Left hindlimb (tissue), 1 donor: ENCODE measurements at places on chromosomes 6 and 20.

DNA sequence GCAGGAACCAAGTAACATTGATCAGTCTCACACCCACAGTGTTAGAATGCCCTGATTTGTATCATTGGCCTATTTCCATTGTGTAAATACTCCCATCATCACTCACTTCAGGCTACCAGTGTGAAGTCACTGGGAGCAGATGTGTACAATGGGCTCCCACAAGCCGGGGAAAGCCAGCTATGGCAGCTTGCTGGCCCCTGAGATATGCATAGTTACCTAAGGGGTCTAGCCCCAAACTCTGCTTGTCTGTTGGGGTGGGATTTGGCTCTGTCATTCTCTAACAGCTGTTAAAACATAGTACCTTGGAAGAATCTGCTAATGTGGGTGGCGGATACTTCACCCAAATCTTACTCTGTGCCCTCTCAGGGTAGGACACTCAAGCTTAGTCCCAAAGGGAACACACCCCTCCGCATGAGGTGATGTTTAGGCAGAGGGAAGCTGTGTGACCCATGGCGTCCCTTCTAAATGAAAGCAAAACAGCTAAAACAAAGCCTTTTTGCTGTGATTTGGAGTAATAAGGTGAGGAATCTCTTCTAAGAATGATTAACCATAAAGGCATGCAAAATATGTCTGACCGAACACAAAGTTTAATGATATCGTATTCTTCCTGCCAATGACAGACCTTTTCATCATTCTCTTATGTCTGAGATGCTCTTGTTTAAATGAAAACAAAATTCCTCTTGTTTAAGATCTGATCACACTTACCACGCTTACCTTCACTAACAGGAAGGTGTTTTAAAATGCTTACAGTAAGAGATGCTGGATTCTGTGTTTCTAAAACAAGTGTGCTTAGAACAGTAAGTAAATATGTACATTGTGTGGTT, 45.9 kb upstream of the PXDC1 start:
- DNase-seq: no peak

- DNase-seq: no peak
Measured at GRCh38 chr20:40575851-40576250, 113.2 kb downstream of the MAFB start.

- no peak for DNase-seq
Measured at GRCh38 chr6:64243618-64244017, 608.0 kb downstream of the PHF3 start.

GRCh38 chr6:26217714-26218075, 130.5 kb downstream of the HFE start:
- no peak for DNase-seq

DNA sequence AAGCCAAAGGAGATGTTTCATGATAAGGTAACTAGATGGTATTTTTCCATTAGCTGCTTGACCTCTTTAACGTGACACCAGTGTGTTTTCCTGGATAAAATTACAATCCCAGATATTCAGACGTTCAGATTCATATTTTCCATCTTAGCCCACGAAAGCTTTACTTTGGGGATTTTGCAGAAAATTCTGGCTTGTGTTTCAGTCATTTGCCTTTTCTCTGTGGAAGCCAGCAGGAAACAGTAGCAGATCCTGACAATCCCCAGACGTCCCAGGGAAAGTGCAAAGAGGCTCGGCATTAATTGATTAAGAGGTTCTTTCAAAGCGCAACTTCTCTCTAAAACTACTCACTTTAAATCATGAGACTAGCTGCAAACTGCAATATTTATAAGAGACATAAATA, 243.6 kb downstream of the UST start:
- no peak for DNase-seq

DNA sequence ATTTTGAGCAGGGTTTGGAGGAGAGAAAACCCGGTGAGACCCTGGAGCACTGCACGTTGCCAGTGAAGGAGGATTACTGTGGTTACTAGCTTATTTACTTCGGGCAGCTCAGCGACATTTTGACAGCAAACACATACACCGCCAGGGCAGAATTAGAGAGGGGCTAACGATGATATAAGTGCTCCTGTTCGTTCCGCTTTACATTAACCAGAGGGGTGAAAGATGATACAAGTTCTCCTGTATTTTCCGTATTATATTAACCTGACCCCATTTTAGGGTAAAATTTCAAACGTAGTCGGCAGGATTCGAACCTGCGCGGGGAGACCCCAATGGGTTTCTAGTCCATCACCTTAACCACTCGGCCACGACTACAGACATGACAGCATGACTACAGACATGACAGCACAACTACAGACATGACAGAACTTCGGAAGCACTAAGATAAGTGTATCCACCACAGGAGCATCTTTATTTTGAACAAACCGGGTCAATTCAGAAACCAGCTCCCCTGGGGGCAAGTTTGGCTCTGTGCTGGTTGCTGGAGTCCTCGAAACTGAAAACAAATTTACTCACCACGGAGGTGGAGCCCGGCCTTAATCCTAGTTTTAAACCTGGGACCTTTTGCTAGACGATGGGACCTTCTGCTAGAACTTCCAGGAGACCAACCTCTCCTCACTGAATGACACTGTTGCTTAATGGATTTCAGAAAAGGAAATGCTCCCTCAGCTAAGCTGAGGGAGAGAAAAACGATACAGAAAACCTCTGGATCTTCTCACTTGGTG, 80.4 kb upstream of the ZNF184 start:
- DNase-seq: peak; percentile 36

- no peak for DNase-seq
Measured at GRCh38 chr20:57244221-57244585, 22.2 kb downstream of the BMP7 start.

GRCh38 chr6:95087394-95088097, 489.8 kb upstream of the MANEA start:
- DNase-seq: peak; percentile 43

GRCh38 chr6:17714879-17715851, 8.4 kb upstream of the NUP153 start:
- no peak for DNase-seq

- DNase-seq: no peak
Measured at GRCh38 chr6:7805078-7805849, 79.4 kb downstream of the BMP6 start.

- DNase-seq: no peak
Measured at GRCh38 chr6:35492974-35493284, 4.0 kb downstream of the TEAD3 start.

GRCh38 chr6:53359843-53360092, 11.0 kb upstream of the ELOVL5 start:
- no peak for DNase-seq

- no peak for DNase-seq
Measured at GRCh38 chr6:28664870-28665396, 139.3 kb downstream of the GPX5 start.

- no peak for DNase-seq
Measured at GRCh38 chr20:16556301-16556700, 16.9 kb downstream of the KIF16B start.

DNA sequence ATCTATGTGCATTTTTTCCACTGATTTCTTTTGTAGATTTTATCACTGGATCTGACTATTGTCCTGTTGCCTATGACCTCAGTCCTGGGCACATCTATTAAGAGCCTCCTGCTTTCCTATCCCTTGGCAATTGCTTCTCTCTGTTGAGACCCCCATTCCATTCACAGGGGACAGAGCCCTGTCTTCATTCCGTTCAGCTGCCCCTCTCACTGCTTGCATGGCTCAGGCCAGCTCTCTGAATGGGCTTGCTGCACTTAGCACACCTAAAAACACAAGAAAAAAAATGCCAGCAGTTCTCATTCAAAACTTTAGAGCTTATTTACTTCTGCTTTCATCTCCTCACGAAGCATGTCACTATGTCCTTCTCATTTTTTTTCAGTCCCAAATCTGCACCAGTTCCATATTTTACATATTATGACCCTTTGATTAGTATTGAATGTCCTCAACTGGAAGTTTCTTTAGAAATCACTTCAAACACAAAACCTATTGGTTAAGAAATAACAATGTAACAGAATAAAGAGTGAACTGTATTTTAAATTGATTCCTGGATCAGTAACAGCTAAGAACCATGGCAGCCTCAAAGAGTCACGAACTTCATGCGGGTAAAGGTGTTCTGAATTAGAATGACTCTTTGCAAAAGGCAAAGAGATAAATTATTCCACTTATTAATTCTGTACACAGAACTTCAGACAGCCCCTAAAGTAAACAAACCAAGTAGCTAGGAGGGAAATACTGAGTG, 616.5 kb downstream of the C6orf118 start:
- no peak for DNase-seq

GRCh38 chr6:145009711-145010110, 724.6 kb downstream of the UTRN start:
- no peak for DNase-seq

DNA sequence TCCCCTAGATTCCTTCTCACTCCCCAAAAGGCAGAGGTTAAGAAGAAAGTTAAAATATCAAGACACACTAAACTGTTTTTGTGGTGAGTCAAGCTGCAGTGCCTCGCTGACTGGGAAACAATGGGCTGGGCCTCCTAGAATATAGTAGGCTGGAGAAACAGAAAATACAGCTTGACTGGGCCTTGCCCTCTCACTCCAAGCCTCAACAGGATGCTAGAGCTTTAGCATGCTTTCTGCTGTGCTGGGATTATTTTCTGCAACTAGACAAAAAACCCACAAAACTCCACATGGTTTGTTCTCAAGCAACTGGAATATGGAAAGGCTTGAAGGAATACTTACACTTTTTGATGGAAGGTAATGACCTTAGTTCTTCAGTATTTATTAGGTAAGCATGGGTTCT, 27.9 kb downstream of the FOXO3 start:
- no peak for DNase-seq

- DNase-seq: no peak
Measured at GRCh38 chr6:134951494-134952263, 1.8 kb upstream of the ALDH8A1 start.

DNA sequence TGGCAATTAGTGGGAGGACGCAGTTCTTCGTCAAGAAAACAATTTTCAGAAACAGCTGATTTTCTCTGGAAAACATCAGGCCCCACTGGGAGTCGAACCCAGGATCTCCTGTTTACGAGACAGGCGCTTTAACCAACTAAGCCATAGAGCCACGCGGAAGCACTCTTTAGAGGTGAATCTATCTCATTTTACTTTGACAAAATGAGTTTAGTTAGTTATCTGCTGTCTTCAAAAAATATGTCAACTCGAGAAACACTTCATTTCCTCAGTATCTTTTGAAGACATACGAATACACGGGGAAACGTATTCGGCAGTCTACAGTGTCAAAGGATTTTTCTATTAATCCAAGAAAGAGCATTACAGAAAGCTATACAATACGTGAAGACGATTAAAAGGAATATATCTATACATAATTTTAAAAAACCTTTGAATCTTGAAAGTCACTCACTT, 26.7 kb downstream of the GPX6 start:
- peak; percentile 36 for DNase-seq

DNA sequence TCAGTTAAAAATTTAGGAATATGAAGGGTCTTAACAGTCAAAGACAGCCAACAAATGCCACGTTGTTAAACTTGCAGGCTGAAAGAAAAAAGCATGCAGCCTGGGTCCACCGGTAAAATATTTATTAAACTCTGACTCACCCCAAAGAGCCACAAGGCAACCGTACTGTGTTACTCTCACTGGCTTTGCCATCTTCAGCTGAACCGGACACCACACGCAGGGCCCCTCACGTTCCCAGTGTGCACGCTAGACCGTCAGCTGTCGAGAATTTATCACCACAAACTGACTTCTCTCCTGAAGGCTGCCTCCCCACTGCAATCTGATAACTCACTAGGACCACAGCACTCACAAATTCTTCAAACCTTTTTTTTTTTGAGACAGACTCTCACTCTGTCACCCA, 30.7 kb downstream of the HUS1B start:
- DNase-seq: peak; percentile 32

GRCh38 chr6:137496368-137496767, 2.2 kb upstream of the OLIG3 start:
- no peak for DNase-seq

GRCh38 chr6:113104951-113105350, 752.2 kb upstream of the MARCKS start:
- DNase-seq: no peak
